NCI-H2081 treated with DMSO at 0.1 percent for 48 hours (cell line): ENCODE measurements at places on chromosomes 11 and 22.

GRCh38 chr11:57530215-57530595, 349 bp downstream of the TIMM10 start:
- no peak for DNase-seq

DNA sequence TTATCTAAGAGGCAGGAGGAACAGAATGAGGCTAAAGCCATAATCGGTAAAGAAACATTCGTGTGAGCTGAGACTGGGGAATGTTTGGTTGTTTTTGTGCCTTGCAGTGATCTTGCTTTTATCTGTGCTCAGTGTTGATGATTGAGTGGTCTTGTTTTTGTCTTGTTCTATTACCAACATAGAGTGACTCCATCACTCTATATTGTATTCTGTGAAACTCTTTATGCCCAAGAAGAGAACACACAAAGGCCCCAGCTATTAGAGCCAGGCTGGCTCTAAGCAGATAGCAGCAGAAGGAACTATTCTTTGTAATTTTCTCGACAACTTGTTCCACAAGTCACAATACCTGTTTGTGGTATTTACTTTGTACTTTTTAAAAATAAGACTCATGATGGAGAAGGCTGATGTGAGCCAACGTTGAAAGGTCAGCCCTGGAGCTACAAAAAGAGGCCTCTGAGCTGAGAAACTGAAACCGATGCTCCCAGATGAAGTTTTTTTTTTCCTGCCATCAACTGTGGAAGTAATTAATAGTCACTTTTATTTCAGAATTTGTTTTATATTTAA, 68.4 kb downstream of the LARGE1 start:
- DNase-seq: no peak

DNA sequence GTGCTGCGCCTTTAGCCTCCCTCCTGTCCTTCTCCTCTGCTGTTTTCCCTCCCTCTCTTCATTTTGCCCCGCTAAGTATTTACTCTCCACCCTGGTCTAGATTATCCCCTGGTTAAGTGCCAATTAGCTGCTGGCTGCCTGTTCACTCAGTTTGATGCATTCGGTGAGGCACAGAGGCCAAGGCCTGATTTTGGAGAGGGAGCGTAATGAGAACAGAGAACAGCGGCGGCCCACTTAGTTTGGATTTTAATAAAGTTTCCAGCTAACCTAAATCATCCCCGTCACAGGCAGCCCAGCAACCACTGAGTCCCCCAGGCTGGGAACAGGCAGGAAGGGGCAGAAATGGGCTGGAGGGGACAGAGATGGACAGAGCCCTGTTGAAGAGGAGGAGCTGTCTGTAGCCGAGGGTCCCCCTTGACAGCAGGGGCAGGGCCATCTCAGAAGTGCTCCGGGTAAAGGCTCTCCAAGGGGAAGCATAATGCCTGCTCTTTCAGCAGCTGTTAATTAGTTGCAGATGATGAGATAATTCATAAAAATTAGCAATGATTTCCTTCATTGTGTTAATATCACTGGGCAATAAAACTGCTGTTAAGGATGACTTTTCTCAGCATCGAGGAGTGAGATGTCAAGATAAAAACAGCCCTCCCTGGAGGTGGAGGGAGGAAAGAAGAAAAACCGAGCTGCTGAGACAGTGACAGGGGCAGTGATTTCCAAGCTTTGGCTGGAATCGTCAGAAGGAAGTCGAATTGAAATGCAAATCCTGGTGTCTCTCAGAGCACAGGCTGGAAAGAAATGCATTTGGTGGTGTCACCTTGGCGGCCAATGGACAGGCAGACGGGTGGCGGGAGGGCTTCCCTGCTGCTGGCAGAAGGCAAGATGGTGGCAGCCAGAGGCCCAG, 170.1 kb downstream of the GRIK4 start:
- no peak for DNase-seq

DNA sequence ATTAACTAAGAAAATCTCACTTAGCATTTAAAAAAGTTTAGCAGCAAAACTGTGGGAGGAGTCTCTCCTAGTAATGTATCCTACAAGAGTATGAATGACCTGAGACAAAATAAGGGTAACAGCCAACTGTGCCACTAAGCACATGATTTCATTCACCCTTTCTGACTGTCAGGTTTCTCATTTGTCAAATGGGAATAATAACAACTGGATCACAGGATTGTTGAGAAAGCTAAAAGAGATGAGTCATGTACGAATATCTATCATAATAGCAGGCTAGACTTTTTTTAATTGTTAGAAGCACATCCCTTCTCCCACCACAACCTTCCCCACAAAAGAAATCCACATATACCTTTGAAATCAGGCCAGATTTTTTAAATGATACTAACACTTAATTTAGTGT, 39.5 kb downstream of the MTMR2 start:
- no peak for DNase-seq

DNA sequence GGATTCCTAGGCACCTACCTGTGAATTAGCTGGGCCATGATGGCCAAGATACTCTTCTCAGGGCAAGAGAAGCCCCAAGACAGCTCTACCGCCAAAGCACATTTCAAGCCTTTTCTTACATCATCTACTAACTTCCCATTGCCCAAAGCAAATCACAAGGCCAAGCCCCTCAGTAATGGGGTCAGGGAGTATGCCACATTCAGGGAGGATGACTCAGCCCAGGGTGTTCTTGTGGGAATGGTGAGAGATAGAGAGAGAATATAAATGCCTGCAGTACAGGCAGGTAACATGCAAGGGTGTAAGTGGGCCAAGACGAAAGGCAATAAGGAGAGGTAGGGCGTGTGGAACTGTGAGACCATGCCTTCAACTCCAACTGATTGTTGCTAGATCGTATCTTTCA, 162.5 kb upstream of the ISX start:
- no peak for DNase-seq

DNA sequence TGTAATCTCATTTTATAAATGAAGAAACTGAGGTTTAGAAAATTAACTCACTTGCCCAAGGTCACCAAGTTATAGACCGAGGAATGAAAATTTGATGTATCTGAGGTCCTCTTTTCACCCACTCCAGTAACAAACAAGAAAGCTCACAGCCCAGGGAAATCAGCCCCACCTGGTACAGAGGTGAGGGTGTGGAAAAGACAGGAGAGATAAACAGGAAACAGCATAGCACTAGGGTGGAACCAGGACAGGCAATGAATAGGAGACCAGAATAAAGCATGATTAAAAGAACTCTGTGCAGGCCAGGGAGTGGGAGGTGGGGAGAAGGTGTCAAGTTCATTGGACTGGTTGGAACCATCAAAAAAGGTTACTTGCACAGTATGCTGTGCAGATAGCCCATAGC, 46.2 kb upstream of the SMCO4 start:
- no peak for DNase-seq

DNA sequence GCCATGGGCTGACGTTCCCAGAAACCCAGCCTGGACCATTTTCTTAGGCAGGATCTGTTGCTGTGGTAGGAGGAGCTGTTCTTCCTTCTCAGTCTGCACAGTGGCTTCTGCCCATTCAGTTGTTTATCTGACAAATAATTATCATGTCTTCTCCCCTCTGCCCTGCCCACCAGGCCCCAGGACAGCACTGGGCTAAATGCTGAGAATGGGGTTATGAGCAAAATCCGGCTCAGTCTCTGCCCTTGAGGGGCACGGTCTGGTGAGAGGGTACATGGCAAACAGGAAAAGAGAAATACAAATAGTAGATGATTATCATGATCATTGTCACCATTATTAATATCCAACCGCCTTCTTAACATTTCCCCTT, 42.9 kb downstream of the C11orf96 start:
- DNase-seq: no peak

DNA sequence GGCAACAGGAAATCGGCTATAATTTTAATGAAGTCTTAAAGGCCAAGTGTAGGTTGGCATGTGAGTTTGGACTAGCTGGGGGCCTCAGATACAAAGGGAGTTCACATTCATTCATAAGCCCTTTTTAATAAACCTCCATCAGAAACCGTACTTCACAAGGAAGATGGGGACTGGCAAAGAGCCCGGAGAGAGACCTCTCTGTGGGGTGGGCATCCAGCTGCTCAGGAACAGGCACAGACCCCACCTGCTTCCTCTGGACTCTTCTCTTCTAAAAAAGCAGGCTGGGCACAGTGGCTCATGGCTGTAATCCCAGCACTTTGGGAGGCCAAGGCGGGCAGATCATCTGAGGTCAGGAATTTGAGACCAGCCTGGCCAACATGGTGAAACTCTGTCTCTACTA, 3.9 kb upstream of the ARFGAP3 start:
- no peak for DNase-seq

- DNase-seq: no peak
Observed at GRCh38 chr11:133816146-133816870, 29.0 kb downstream of the SPATA19 start.

GRCh38 chr11:1060852-1061616, 13.6 kb upstream of the MUC2 start:
- DNase-seq: no peak

DNA sequence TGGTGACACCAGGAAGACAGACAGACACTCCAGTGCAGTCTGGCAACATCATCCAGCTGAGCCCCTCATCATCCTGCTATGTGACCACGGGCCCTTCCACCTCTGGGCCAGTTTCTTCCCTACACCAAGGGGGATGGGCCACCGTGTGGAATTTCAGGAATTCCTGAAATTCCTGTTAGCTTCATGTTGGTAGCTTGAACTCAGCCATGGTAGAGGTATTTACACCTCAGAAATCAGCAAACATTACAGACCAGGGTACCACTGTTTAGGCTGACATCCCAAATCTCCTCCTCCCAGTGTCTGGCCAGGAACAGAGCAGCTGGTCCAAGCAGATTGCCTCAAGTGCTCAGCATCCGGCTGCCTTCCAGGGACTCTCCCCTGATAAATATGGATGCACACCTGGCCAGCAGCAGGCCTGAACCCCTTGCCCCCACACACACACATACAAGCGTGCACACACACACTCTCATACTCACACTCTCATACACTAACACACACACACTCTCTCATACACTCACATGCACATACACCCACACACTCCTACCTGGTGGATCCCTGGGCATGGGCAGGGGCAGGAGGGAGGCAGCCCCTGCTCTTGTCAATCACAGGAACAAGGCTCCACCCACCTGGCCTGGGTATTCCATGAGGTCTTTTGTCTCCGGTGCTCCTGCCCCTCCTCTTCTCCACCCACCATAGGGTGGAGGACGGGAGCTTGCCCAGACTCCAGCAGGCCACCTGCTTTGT, 85.2 kb downstream of the BUD13 start:
- DNase-seq: no peak

DNA sequence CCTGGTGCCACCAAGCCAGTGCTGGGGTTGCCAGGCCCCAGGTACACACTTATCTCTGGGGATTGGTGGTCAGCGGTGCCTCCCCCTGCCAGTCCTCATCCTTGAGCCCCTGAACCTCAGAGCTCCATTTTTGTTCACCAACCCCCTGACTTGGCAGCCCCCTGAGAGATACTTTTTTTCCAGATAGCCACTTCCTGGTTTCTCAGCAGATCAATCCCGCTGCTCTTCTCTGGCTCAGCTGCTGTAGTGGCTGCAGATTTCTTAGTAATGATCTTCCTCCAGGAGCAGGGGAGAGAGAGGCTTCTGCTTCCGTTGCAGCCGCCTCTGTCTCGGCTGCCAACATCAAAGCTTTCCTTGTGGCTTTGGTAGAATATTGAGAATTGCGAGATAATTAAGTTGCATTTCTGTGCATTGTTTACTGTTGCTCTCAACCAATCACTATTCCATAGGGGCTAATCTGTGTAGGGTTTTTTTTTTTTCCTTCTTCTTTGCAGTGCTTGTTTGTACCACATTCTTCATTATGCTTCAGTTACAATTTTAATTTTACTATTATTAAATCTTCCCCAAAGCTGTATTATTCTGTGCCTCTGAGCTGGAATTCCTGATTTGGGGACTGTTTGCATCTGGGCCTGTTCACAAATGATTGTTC, 92.1 kb downstream of the PKNOX2 start:
- DNase-seq: no peak

DNA sequence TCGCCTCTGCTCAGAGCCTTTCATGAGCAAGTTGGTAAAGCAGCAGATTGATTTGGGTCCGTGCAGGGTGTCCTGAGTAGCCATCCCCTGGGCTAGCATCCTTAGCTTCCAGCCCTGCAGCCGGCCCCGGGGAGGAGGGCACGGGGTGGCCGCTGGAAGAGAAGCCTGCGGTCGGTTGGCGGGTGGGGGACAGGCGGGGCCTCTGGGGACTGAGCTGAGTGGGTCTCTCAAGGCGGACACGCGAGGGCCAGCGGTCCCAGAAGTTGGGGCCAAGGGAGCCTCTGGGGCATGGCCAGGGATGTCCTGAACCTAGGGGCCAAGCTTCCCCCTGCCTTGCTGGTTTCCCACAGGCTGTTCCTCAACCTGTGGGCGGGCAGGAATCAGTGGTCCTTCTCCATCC, 143.0 kb downstream of the TBC1D22A start:
- DNase-seq: no peak

- no peak for DNase-seq
Observed at GRCh38 chr11:35800970-35801953, 138.7 kb downstream of the TRIM44 start.

- DNase-seq: no peak
Observed at GRCh38 chr11:73951797-73952196, 971 bp downstream of the DNAJB13 start.

DNA sequence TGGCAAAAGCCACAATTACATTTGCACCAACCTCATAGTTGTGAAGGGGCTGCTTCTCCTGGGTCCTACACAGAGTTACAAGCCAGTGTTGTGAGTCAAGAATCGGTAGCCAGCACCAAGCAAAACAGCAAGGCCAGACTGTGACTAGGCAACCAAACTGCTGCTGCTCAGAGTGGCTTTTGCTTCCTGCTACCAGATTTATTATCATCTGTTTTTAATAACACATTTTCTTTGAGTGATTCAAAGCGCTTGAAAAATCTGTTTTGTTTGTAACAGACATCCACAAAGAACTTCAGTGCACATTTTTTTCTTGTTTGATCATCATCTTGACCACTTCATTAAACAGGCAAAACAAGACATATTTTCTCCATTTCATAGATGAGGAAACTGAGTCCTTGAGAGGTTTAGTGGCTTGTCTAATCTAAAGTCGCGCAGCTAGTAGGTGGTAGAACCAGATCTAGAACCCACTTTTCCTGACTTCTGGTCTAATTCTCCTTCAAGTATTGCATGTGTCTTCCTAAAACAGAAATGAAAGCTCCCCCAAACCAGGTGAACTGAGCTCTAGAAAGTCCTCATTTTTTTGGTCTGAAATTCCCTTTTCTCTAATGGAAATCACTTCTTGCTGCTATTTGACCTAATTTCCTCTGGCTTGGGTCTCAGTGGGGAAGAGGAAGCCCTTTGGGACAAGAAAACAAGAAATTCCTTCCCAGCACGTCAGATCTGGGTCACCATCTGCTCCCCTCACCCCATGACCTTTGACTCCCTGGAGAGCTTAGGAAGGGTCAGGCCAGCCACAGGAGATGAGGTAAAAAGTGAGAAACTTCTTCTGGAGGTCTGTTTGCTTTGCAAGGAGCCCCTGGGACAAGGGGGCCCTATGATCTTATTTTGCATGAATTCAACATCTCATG, 39.9 kb downstream of the CWC15 start:
- no peak for DNase-seq

GRCh38 chr11:117091753-117092477, 6.3 kb downstream of the SIK3 start:
- no peak for DNase-seq
